ENCODE measurements at places on chromosomes 1 and 21.

GRCh38 chr1:63774617-63775417 lies 1.0 kb downstream of the ROR1 start:
- DNase-seq: no peak

- DNase-seq: no peak
These were observed 169.9 kb downstream of the BRINP2 start for GRCh38 chr1:177340601-177341067.

DNA sequence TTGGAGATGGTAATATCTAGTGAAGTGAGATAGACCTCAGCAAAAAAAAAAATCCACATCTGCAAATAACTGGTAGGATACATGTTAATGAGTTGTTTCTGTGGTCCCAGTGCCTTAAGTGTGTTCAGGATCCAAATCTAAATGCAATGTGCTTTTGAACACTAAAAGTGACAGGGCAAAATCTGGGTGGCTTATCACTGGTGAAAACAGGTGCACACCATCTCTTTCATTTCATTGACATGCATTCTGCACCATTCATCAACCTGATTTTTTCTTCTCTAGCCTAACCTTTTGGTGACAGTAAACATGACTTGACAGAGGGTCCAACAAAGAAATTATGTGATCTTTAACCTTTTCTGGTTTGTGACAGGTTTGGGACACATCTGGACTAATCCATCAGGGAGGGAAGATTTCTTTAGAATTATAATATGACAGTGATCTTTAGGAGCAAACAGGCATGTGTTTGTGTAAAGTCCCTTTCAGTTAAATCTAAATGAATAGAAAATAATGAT lies 201.6 kb upstream of the NEGR1 start:
- DNase-seq: no peak

DNA sequence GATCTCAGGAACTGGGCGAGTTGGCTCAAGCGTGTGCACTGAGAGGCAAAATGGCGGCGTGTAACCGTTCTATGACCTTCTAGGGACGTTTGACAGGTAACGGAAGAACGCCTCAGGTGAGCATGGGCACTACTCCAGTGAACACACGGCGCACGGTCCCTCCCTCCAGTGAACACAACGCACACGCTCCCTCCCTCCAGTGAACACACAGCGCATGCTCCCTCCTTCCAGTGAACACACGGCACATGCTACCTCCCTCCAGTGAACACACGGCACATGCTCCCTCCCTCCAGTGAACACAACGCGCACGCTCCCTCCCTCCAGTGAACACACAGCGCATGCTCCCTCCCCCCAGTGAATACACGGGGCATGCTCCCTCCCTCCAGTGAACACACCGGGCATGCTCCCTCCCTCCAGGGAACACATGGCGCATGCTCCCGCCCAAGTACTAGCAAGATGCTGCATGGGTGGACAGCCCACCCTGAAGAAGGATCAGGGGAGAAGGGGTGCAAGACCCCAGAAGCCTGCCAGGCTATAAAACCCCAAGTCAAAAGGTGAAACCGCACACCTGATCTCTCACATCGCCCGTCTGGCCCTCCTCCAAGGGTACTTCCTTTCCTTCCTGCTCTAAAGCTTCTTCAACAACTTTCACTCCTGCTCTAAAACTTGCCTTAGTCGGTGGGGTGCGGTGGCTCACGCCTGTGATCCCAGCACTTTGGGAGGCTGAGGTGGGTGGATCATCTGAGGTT lies 3.5 kb downstream of the C1orf159 start:
- no peak for DNase-seq

- no peak for DNase-seq
These were observed 11.1 kb downstream of the PTPRC start for GRCh38 chr1:198649968-198650338.

GRCh38 chr1:156336242-156336641 lies 1.9 kb downstream of the CCT3 start:
- peak; percentile 17 for DNase-seq

GRCh38 chr1:89820422-89821321 lies at the start of gene LRRC8D:
Gene LRRC8D (plus strand): TSS chr1:89821032. CDS start chr1:89933069, 112,037 bp downstream.
- DNase-seq: peak; percentile 82

DNA sequence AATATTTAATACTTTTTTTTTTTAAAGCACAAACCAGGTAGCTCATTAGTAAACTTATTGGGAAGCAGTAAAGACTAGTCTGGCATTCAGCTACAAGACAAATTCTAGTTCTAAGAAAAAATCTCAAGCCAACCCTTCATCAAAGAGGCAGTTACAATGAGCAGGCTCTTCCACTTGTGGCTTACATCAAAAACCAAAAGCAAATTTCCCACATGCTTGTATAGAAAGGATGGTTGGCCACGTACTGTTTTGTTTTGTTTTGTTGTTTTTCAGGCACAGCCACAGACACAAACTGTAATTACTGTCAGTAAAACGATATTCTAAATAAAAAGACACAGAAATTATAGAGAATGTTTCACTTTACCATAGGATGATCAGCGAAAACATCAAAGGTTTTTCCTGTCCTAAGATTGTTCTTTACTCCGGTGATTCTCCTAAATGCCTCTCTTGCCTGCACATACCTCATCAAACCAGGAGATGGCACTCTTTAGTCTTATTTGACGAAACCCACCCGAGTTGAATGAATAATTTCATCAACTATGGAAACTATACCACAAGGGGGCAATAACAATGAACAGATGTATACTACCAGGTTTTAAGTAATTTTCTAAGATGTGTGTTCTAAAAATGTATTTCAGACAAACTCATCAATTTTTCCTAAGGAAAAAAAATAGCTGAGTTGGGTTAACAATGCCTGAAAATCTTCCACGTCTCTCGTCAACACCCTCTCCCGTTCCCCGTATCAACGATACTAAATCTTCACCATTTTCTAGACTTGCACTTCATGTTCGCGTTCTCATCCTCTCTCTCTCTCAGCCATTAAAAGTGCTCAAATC lies 26.9 kb downstream of the RPL5 start:
- DNase-seq: peak; percentile 79

DNA sequence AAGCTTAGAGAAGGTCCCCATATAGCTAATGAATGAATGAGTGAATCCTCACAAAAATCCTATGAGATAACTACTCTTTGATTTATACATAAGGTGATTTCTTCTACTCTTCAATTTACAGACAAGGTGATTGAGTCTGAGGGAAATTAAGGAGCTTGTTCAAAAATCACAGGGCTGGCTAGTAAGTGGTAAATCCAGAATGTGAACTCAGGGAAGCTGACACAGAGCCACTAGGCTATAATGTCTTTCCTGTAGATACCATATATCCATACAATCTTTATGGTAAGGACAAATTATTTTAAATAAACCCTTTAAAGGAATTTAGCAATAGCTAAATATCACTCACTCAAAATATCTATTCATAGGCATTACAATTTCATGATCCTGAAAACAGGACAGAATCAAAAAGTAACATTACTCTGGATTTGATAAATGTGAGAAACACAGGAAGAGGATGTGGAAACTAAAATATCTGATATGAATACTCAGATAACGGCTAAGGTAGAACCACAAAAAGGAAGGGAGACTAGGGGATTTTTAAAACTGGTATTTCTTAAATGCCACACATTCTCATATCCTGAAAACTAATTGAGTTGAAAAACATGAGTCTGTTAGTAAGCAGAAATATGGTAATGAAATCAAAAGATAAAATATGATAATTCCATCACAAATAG lies 108.2 kb downstream of the NBPF12 start:
- DNase-seq: no peak

DNA sequence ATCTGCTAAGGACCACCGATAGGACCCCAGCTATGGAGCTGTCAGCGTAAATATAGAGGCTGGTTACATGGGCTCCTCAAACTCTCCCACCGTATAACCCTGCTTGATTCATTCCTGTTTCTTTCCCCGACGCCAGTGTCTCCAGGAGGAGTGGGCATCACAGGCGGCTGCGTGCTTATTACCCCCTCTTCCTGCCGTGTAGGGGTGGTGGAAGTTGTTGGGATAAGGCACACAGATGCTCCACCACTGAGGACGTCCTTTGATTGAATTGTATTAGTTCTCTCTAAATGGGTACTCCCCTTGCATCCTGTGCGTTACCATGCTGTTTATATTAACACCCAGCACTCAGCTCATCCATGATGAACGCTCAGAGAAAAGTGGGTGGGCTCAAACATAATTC lies 104.6 kb downstream of the ZBTB18 start:
- no peak for DNase-seq

DNA sequence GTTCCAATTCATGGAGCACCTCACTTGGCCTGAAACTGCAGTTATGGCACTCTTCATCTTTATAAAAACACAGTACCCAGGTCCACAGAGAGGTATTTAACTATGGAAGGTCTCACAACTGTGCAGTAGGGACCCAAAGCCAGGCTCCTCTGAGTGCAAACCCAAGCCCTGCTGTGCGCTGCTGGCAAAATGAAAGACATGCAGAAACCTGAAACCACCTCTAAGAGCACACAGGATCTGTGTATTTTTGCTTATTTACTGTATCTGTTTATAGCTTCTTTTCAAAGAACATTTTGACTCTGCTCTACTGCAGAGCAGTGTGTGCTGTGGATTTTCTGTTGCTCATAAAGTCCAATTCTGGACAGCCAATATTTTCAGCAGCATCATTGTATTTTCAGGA lies 166.6 kb downstream of the DSCAM start:
- no peak for DNase-seq

- no peak for DNase-seq
These were observed 88.1 kb upstream of the HNRNPU start for GRCh38 chr1:244952280-244952933.

- DNase-seq: no peak
These were observed 72.7 kb downstream of the KLHDC7A start for GRCh38 chr1:18553388-18553787.

GRCh38 chr1:24580756-24581155 lies 24.9 kb downstream of the NCMAP start:
- DNase-seq: no peak

GRCh38 chr1:41495210-41495948 lies 10.9 kb upstream of the EDN2 start:
- no peak for DNase-seq

GRCh38 chr21:26267389-26267788 lies 96.8 kb upstream of the APP start:
- DNase-seq: no peak

GRCh38 chr1:172972258-172972657 lies 78.5 kb downstream of the TNFSF18 start:
- DNase-seq: no peak

DNA sequence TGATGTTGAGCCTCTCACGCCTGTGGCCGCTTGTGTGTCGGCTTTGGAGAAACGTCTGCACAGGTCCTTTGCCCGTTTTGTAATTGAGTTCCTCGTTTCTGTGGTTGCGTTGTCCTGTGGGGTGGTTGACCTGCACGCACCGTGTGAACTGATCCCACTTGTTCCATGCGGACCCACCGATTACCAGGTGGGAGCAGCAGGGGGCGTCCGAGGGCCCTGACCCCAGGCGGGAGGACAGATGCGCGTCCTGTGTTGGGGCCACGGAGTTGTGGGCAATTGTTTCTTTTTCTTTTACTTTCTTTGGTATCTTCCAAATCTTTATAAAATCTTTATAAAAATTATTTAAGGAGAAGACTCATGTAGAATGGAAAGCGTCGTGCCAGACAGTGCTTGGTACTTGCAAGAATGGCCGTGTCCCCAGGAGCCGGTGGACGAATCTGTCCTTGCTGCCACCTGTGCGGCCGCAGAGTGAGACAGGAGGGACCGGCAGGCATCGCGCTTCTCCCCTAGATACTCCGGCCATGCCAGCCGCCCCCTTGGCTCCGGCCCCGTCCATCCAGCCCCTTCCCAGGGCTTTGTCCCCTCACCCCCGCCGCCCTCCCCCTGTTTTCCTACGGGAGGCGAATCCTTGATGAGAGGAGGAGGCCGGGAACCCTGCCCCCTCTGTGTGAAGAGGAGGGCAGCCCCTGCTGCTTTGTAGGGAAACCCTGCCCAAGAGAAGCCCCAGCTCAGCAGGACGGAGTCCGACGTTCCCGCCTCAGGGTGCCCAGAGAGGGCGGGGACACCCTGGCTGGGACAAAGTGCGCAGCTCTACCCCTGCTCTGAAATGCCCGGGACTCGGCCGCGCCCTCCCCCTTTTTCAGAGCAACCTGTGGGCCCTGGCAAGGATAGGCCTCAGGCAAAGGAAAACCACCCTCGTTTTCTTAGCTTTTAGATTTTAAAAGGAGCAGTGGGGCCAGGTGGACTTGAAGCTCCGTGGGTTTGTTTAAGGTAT lies 41.7 kb downstream of the PRKCZ start:
- DNase-seq: no peak

DNA sequence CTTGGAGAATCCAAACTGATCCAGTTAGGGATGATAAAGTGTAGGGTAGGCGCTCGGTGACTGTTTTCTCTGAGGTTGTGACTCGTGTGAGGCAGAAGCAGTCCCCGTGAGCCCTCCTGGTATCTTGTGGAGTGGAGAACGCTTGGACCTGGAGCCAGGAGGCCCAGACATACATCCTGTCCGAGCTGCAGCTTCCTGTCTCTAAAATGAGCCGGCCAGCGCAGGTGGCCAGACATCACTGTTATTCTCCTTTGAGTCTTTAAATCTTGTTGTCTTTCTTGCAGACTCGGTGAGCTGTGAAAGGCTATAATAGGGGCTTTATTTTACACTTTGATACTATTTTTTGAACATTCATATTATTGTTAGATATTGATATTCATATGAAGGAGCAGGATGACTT lies 12.3 kb downstream of the PCSK9 start:
- no peak for DNase-seq

DNA sequence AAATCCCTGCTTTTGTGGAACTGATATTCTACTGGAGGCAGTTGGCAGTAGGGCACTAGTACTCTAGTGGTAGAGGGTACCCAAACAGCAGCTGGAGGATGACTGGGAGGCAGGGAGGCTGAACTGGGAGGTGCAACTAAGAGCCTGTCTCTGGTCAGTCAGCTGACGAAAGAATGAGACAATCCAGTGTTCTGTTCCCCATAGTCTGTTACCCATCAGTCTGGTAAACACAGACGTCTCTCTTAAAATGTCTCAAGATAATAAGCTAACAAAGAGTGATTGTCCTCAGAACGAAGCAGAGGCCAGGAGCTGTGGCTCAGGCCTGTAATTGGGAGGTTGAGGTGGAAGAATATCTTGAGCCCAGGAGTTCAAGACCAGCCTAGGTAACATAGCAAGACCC lies 30.4 kb downstream of the TFAP2E start:
- no peak for DNase-seq

DNA sequence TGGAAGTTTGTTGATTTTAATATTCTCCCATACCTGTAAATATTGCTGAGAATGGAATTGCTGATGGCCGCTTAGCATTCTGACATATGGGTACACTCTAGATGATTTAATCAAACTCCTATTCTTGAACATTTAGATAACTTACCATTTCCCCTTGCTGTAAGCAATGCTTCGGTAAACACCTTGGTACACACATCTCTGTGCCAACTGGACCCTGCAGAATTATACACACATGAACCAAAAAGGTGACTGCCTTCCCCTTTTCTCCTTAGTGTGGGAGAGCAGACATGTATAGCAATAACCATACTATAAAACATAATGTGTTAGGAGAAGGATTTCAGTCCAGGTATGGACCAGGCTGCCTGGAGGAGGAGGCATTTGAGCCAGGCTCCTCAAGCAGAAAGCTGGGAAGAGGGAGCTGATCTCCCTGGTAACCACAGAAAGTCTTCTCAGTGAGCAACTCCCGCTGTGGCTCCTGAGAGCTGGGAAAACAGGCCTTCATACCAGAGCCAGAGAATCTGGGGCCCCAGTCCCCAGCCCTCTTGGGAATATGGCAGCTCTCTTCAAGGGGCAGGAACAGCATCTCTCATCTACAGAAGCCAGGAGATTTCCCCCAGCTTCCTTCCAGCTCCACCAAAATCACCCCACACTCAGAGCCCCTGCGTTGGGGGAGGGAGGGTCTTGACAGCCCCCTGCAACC lies 33.9 kb upstream of the CSF1 start:
- no peak for DNase-seq

- no peak for DNase-seq
These were observed 21.1 kb upstream of the ZRANB2 start for GRCh38 chr1:71101839-71102376.

Measured in AML-193 (cell line).